ENCODE measurements at places on chromosomes 3 and 15.

DNA sequence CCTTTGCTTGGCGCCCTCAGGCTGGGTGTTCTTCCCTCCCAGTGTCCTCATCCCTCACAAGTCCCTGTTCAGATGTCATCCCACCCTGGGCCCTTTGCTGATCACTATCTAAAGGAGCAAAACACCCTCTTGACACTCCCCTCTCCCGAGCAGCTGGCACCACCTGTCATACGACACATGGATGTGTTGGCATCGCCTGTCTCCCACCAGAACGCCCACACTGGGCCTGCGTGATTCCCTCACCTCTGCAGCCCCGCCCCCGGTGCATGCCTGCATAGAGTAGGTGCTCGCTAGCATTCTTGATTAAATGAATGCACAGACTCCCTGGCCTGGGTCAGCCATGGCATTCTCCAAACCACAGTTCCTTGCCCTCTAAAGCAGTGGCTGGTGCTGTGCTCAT, 75.8 kb downstream of the DNAJB8 start:
- DNase-seq = no peak

GRCh38 chr3:34387826-34388564, 589.6 kb downstream of the PDCD6IP start:
- no peak for DNase-seq

DNA sequence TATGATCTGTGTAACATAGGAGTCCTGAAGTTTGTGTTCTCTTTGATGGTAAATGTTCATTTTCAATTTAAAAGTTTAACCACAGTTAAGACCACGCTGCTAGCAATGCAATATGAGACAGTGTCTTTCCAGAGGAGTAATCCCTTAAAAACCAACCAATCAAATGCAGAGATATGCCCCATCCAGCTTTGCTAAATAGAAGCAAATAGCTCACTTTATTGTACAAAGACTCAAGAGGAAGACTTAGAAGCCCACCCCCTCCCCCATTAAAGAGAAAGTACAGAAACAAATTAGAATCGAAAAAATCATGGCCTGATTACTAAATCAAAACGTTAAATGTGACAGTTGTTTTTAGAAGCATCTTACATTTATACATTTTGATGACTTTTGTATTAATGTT, 2.1 kb upstream of the ANP32A start:
- no peak for DNase-seq

DNA sequence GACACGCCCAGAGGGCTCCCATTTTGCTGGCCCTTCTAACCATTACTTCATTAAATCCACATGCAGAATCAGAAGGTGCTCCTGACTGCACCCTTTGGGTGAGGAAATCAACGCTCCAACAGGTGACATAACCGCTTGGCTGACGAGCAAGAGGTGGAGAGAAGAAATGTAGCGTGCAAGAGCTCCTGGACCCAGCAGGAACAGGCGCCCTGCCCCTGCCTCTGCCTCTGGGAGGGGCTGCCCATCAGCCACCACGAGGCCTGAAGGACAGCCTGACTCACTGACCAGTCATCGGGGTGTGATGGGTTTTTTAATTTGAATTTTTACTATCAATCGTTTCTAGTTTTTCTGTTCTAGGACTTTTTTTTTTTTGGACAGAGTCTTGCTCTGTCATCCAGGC, 218.2 kb downstream of the ADAMTS17 start:
- no peak for DNase-seq

- DNase-seq = no peak
Measured at GRCh38 chr15:70337277-70338186, 239.8 kb upstream of the TLE3 start.

DNA sequence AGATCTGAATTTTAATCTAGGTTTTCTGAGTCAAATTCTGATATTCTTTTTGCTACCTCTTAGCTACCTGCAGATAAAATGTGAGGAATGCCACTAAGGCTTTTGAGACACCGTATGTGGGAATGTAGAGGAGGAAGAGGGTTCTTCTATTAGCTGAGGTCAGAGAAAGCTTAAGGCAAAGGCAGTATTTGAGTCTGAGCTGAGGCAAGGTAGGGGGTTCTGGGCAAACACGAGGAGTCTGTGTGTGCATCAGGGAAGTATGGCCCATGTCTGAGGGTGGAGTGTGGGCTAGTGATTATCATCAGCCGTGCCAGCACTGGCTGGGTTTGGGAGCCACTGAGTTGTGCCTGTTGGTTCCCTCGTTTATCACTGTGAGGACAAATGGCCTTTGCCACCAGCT, 181.1 kb downstream of the SOX2 start:
- no peak for DNase-seq

GRCh38 chr15:77032052-77032646, 37.2 kb downstream of the PSTPIP1 start:
- no peak for DNase-seq

Measured in activated CD4-positive, alpha-beta memory T cell treated with anti-CD3 and anti-CD28 coated beads for 36 hours (primary cell).